ENCODE measurements at places on chromosomes 6 and 20. TPM values are rescaled to one million over a fixed set of nuclear protein-coding genes. Genes with fewer than 3 reads are reported as not detected.

GRCh38 chr6:111263837-111264236 is 176.5 kb downstream of the SLC16A10 start:
- no peak for DNase-seq

- no peak for DNase-seq
These were observed 30.4 kb upstream of the MROH8 start for GRCh38 chr20:37209661-37210314.

- no peak for DNase-seq
These were observed 28.0 kb upstream of the DACT2 start for GRCh38 chr6:168347615-168348014.

- no peak for DNase-seq
These were observed 390.8 kb downstream of the CDKAL1 start for GRCh38 chr6:20924911-20925543.

- no peak for DNase-seq
These were observed 36.6 kb downstream of the MGME1 start for GRCh38 chr20:18005170-18005989.

GRCh38 chr6:14540276-14540675 is 422.7 kb downstream of the CD83 start:
- DNase-seq, result no peak

GRCh38 chr20:24376311-24377099 is 92.9 kb upstream of the SYNDIG1 start:
- DNase-seq, result no peak

- DNase-seq, result no peak
These were observed 249.1 kb downstream of the OGFRL1 start for GRCh38 chr6:71537717-71538116.

The LHFPL5 gene
- not detected for total RNA-seq

The IMPG1 gene
- not detected for total RNA-seq

The HLA-DOA gene
- 15.6 TPM for total RNA-seq

The CD40 gene
- 9.6 TPM for total RNA-seq

The PI3 gene
- not detected for total RNA-seq

All from right atrium auricular region (tissue), 2 donors.